Activated CD8-positive, alpha-beta memory T cell treated with anti-CD3 and anti-CD28 coated beads for 1 hour (primary cell): ENCODE measurements at places on chromosomes 16 and 17.

- DNase-seq, result no peak
Observed at GRCh38 chr17:62910277-62910676, 55.8 kb upstream of the TANC2 start.

GRCh38 chr17:63041722-63042121 is 75.7 kb downstream of the TANC2 start:
- DNase-seq, result no peak

- no peak for DNase-seq
Observed at GRCh38 chr17:79338152-79338551, 263.5 kb downstream of the ENGASE start.

GRCh38 chr17:17509601-17510425 is 13.6 kb upstream of the RASD1 start:
- DNase-seq, result no peak

DNA sequence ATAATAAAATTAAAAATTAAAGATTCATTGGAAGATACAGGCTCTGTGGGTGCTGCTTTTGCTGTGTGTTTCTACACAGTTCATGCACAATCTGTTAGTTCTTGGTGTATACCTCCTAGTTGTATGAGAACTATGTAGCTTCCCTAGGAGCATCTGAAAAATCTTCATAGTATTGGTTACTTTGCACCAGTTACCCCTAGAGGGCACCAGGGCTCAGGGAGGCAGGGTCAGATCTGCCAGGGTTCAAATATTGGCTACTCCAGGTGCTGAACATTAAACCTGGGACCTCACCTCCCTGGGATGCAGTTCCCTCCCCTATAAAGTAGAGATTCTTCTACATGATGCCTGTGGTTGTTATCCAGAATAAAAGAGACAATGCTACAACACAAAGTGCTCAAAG is 583.0 kb upstream of the CDH11 start:
- DNase-seq, result no peak

- no peak for DNase-seq
Observed at GRCh38 chr17:10987786-10988185, 149.9 kb upstream of the PIRT start.

DNA sequence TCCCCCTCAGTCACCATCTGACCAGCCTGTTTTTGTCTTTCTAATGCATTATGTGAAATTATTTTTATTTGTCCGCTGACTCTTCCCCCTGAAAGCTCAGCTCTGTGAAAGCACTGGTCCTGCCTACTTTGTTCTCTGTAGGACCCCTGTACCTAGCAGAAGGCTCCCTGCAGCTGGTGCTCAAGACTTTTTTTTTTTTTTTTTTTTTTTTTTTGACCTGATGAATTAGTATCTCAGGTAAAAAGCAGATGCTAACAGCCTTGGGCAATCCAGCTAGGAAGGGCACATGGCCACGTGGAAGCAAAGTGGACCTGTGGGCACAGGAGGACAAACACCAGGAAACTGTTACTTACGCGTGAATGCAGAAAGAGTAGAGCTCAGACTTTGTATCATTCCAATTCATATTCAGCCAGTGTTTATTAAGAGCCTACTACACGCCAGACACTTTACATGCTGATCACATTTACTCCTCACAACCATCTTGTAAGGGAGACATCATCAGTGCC is 629 bp upstream of the UNC119 start:
- DNase-seq, result no peak

GRCh38 chr17:57986841-57987580 is 1.0 kb downstream of the VEZF1 start:
- DNase-seq, result no peak

- DNase-seq, result no peak
Observed at GRCh38 chr16:47847220-47847970, 308.4 kb downstream of the ABCC12 start.

GRCh38 chr17:27502526-27503324 is 46.5 kb downstream of the KSR1 start:
- no peak for DNase-seq

- DNase-seq, result no peak
Observed at GRCh38 chr17:31561469-31562375, 170.2 kb downstream of the RAB11FIP4 start.

- no peak for DNase-seq
Observed at GRCh38 chr17:81898029-81898866, 3.8 kb upstream of the NPB start.

GRCh38 chr16:21646721-21647561 is 5.5 kb downstream of the IGSF6 start:
- peak; percentile 41 for DNase-seq

GRCh38 chr17:27550974-27551505 is 79.9 kb upstream of the LGALS9 start:
- no peak for DNase-seq

DNA sequence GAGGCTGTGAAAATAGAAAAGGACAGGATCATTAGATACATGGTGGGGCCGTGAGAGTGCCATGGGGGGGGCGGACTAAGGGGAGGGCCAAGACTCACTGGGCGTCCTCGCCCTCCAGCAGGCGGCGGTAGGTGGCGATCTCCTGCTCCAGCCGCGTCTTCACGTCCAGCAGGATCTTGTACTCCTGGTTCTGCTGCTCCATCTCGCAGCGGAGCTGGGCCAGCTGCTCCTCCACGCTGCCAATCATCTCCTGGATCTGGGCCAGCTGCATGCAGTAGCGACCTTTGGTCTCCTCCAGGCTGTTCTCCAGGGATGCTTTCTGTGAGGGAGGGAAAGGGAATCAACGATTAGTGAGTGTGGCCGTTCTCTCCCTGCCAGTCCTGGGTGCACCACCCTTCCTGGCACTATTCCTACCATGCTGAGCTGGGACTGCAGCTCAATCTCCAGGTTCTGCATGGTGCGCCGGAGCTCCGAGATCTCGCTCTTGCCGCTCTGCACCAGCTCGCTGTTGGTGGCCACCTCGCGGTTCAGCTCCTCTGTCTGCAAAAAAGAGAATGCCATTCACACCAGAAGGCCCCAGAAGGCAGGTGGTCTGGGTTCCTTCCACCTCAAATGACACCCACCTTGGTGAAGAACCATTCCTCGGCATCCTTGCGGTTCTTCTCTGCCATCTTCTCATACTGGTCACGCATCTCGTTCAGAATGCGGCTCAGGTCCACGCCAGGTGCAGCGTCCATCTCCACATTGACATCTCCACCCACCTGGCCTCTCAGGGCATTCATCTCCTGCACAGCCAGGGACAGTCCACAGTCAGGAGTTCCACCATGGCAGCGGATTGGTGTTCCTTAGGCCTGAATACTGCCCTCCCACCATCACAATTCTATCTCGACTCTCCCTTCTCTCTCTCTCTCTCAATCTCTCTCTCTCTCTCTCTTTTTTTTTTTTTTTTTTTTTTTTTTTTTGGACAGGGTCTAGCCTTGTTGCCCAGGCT is 3.3 kb downstream of the KRT14 start:
- DNase-seq, result no peak

DNA sequence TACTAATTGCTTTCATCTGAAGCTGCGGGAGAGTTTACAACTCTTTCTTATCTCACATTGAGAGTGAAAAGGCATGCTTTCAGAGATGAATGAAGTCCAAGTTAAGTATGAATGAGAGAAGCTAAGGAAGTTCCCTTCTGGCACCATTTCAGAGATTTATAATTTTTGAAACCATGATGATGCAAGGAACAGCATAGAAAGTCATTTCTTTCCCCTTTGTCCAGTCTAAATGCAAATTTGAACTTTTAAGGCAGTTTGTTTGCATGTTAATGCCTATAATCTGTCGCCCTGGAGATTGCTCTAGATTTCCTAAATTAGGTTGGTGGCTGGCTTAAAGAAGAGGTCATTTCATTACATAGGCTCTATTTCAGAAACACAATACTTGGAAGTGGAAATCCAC is 594.8 kb upstream of the GOT2 start:
- no peak for DNase-seq

DNA sequence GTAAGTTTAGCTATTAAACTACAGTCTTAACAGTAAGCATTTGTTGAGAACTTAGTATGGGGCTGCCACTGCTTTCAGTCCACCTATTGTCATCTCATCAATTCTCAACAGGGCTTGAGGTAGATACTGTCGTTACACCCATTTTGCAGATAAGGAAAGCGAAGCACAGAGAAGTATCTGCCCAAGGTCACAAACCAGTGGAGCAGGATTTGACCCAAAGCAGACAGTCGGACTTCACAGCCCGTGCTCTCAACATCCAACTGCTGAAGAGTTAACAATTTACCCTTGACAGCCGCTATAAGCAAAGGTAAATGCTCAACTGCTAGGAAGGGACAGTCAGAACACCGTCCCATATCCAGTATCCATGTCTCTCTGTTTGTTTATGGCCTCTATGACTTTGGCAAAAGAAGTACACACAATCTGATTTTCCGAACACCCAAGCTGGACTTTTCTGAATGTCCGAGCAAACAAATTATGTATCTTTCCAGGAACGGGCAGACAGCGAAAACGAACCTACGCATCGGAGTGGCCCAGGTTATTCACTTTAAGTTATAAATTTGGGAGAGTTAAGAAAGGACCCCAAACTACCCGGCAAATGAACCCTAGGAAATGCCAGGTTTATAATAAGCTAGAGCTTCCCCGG is 1.2 kb downstream of the SIAH1 start:
- no peak for DNase-seq

DNA sequence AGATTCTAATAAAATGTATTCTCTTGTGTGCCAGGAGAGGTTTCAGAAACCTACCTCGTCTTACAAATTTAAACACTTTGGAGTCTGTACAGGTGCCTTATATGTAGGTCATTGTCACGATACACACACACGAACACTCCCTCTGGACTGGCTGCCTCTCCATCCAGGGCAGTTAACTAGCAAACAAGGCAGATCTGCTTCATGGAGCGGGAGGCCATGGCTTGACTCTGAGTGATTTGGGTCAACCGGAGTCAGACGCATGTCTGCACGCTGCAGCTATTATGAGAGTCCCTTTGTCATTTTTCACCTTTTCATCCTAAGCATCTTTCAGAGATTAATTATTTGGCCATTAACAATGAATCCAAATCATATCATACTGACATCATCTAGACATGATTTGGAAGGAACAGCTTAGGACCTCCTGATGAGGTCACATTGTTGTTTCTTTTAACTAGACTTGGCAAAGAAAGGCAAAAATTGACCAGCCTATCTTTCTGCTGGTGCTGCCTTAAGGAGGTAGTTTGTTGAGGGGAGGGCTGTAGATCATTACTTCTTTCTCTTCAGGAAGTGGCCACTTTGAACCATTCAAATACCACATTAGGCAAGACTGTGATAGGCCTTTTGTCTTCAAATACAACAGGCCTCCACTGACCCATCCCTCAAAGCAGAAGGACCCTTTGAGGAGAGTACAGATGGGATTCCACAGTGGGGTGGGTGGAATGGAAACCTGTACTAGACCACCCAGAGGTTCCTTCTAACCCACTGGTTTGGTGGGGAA is 58.9 kb downstream of the HLF start:
- no peak for DNase-seq

- peak; percentile 40 for DNase-seq
Observed at GRCh38 chr17:48724251-48725003, 1.4 kb downstream of the PRAC2 start.

DNA sequence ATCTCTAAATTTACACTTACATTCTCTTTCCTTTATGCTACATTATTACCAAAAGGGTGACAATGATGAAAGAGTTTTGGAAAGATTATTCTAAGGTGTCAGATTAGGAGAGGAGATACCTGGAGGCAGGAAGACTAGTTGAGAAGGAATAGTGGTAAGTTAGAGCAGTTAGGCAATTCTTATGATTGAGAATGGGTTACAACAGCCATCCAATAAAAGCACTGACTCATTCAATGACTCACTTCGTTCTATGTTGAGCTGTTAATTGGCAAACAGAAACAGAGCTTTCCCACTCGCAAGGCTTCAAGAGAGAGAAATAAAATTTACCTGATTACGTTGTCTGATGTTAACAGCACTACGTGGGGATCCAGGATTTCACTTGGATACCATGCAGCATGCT is 5.8 kb downstream of the NUP88 start:
- DNase-seq, result no peak

GRCh38 chr17:63455417-63455816 is 9.3 kb upstream of the CYB561 start:
- no peak for DNase-seq

- DNase-seq, result no peak
Observed at GRCh38 chr17:75490173-75490743, 25.1 kb downstream of the CASKIN2 start.

GRCh38 chr17:19012171-19013080 is 7.9 kb upstream of the FAM83G start:
- no peak for DNase-seq

DNA sequence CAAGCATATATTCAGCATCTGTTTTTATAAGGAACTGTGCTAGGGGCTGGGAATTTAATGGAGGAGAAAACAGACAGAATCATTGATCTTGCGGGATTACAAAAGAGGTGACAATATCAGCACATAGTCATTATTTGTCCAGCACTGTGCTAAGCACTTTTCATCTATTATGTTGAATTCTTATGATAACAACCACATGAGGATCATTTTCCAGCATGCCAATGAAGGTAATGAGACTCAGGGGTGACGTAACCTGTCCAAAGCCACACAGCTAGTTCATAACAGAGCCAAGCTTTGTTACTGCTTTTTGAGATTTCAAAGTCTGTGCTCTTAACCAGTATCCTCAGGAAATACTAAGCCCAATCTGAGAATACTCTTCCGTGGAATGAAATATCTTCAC is 503.3 kb downstream of the CDH13 start:
- no peak for DNase-seq

DNA sequence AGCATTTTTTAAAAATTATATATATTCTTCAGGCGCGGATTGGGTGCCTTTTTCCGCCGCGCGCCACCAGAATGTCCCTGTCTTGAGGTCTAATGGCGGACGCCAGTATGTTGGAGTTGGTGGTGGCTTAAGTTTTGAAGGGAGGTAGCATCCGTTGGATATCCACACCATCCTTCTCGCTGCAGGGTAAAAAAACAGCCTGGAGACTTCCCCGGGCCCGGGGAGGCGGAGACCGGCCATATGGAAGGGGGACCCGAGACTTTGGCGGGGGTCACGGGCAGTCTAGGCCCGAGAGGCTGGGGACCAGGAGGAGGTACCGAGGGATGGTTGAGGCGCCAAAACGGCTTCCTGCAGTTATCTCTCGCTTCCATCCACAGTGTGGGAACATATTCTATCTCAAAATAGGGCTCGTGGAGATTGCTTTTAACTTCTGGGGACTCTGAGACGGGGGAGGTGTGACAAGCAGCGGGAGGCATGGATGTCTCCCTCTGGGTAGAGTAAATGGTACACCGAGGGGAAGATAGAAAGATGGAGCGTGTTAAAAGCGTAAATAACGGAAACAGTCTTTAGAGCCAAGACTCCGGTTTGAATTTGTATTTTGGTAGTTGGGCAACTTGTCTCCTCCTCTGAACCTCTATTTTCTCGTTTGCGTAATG is at the start of gene SF3B3:
SF3B3 (plus strand) TSS at position 74 of the 656 bp plus-strand sequence. CDS start 2,841 bp downstream, outside the sequence.
- peak; percentile 41 for DNase-seq

- no peak for DNase-seq
Observed at GRCh38 chr16:75627851-75628250, 4.8 kb upstream of the ADAT1 start.

- DNase-seq, result no peak
Observed at GRCh38 chr16:64541621-64542020, 580.2 kb downstream of the CDH11 start.

DNA sequence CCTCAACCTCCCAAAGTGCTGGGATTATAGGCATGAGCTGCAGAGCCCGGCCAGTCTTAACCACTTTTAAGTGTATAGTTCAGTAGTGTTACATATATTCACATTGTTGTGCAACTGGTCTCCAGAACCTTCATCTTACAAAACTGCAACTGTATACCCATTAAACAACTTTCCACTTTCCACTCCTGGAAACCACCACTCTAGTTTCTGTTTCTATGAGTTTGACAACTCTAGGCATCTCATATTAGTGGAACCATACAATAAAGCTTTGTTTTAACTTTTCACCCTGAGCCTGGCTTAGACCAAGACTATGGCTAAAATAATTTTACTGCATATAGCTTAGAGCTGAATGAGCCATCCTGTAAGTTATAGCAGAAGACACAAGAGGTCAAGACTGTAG is 108.0 kb upstream of the GOT2 start:
- no peak for DNase-seq
